ENCODE measurements at places on chromosomes 2 and 18.

GRCh38 chr18:43780782-43781340 lies 503.6 kb upstream of the SYT4 start:
- no peak for DNase-seq

GRCh38 chr18:54359233-54359632 lies 1.5 kb downstream of the C18orf54 start:
- no peak for DNase-seq

DNA sequence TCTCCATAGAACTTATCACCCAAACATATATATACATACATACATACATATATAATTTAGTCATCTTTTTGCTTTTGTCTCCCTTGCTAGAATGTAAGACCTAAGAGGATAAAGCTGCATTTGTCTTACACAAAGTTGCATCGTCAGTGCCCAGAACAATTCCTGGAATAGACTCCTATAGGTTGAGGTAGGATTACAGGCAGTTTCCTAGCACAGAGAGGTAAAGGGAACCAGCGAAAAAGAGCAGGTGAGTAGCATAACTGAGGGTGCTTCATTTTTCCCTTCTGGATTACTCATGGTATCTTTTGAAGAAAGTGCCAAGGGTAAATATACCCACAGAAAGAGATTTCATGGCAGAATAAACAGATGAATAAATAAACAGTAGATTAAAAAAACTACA lies 68.1 kb upstream of the AMMECR1L start:
- DNase-seq, result no peak

DNA sequence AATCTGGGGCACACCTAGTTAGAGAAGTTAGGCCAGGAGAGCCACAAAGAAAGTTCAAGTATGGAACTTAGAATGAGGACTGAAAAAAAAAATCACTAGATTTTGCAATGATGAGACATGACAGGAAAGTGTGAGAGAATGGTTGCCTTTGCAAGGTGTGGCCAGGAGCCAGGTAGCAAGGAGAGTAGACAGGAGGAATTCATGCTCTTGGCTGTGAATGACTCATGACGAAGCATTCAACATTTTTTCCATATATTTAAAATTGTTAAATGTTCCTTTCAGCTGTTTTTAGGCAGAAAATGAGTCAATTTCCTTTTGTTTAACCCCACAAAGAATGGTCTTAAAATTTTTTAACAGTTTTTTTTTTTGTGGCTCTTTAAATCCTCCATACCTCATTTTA lies 636.9 kb downstream of the PLCL1 start:
- DNase-seq, result no peak

DNA sequence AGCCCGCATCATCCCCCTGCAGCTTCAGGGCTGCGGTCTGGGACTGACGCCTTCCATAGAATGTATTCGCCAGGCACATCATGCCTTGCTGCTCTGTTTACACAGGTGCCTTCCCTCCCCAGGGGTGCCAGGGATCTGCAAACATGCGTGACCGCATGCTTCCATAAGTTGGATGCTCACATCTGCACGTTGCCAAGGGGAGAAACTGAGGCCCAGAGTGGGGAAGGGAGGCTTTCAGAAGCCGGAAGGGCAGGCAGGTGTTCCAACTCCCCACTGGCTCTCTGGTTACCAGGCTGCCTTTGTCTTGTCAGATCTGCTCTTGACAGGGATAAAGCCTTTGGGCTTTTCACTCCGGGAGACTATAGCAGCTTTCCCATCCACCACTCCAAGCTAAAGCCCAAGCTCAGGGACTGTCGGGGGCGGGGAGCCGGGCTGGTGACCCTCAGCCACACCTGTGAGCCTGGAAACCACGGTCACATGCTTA lies 125.8 kb upstream of the TNP1 start:
- no peak for DNase-seq

- no peak for DNase-seq
Observed at GRCh38 chr2:234596696-234597575, 100.1 kb upstream of the ARL4C start.

GRCh38 chr2:177313162-177313781 lies 48.7 kb upstream of the NFE2L2 start:
- no peak for DNase-seq

GRCh38 chr18:62839874-62840713 lies 124.8 kb downstream of the PHLPP1 start:
- DNase-seq, result no peak

DNA sequence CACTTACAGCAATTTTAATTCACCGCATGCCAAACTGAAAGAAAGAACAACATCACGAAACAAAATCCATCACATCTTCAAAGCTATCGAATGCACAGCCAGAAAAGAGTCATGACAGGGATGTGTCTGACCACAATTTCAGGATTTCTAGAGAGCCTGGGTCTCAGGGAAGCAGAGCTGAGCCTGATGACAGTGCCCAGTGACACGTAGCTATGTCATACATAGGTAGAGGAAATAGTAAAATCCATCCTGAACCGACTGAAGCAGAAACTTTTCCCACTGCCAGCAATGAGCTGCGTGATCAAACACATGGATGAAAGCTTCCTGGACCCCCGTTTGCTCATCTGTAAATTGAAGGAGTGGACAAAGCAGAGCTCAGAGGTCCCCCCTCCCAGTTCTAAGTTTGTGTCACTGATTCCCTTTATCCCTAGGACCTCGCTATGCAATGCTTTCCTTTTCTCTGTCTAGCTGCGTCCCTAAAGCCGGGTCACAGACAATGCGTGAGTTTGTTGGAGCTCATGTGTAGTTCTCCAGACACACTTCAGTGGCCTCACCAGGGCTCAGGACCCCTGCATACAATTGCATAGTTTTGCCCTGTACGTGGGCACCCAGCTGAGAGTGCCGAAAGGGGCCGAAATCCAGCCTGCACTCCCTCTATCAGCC lies 37.6 kb downstream of the CCBE1 start:
- DNase-seq, result no peak

DNA sequence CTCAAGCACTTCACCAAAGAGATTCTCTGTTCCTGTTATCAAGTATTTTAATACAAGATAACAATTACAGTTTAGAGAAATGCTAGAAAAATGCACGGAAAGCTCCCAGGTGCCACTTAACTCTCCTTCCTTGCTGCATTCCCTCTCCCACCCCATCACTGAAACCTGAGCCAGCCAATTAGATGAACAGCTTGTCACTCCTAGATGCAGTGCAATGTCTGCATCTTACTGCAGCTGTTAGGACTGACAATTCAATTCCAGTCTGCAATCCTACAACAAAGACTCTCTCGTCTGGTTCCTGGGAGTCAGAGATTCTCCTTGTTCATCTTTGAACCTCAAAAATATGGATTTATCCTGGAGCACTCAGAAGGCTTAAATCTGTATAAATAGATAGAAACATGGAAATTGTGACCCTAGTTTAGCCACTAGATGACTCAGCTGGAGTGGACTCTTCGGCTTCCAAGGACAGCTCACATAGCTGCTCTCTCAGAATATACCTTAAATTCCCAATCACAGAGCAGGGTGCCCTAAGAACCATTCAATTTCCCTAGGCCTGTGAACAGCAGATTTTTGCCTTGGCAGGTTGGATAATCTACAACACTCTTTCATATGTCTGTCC lies 311.1 kb downstream of the NRXN1 start:
- no peak for DNase-seq

DNA sequence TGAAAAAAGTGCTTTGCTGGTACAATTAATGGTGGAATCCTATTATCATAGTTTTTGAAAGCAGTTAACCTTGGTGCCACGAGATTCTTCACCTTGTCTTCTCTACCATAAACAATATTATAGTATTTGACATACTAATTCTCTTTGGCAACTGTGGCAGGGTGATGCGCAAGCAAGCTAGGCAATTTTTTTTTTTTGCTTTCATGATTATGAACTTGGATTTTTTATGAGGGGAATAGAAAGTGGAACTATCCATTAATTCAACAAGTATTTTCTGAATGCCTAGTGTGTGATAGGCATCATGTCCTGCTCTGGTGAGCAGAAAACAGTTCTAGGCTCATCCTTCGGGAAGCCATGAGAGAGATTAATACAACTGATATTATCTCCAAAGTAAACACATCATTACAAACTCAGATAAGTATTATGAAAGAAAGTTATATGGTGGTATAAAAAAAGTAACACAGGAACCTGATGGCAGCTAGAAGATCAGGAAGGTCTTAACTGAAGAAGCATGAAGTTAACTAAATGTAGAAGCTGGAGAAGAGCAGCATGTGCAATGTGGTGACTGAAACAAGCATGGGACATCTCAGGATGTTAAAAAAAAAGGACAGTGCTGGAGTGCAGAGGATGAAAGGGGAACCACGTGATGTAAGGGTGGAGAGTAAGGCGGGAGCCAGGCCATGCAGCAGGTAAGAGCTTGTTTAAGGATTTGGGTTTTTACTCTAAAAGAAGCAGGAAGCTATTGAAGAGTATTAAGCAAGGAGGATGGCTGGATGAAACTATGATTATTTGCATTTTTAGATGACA lies 113.7 kb downstream of the ZEB2 start:
- DNase-seq, result no peak

GRCh38 chr2:100764430-100764829 lies 55.5 kb upstream of the NPAS2 start:
- DNase-seq, result no peak

GRCh38 chr2:131093696-131094462 lies 619 bp upstream of the FAM168B start:
- DNase-seq, result no peak

- no peak for DNase-seq
Observed at GRCh38 chr2:207039225-207039624, 99.9 kb downstream of the CPO start.

GRCh38 chr2:20093263-20094141 lies 42.1 kb upstream of the LAPTM4A start:
- DNase-seq, result peak; percentile 71

GRCh38 chr2:234989183-234989701 lies 37.4 kb downstream of the SH3BP4 start:
- DNase-seq, result peak; percentile 86

GRCh38 chr18:9334973-9335696 lies 562 bp downstream of the TWSG1 start:
- DNase-seq, result peak; percentile 78

- peak; percentile 78 for DNase-seq
Observed at GRCh38 chr2:49973917-49974368, 819.6 kb upstream of the FSHR start.

DNA sequence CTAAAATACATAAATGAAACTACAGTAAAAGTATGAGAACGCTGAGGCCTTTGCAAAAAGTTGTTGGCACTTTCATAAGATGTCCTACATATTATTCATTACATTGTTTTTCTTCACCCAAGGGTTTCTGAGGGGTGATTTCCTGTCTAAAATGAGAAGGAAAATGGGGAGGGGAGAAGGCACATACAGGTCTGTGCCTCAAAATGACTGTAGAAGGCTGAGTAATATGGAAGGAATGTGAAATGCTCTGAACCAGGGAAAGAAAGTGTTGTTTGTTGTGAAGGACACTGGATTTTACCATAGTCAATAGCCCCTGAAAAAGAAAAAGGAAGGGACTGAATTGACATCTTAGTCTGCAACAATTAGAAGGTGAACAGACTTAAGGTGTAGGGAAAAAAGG lies 99.5 kb upstream of the RNF152 start:
- DNase-seq, result no peak

DNA sequence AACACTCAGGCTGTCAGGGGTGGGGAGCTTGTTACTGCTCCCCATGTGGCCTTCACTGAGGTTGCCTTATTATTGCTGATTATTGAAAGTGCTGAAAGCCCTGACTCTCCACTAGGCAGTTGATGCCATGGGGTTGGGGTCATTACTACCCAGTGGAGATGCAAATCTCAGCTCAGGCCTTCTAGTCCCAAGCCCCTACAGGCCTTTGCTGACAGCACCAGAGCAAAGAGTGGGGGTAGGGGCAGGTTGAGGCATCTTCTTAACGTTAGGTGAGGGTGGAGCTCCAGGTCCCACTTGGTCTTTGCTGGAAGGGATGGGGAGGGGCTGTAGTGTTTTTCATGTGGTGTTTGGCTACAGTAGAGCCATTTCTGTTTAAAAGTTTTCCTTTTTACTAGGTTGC lies 104.5 kb downstream of the UXS1 start:
- no peak for DNase-seq

DNA sequence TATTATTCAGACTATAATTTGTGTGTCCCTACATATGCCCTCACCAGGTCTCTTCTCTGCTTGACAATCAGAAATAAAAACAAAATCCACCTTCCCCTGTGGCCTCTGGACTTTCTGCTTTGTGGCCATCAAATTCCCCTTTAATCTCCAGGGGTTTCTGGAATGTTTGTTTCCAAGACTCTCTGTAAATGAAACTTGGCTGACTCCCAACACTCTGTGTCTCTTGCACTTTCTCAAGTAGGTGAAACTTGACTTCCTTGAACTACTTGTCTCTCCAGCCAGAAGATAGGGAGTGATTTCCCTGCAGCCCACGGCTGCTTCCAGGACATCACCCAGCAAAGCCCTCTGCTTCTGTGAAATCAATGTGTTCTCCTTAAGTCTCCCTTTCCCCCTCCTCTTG lies 54.1 kb upstream of the AQP4 start:
- DNase-seq, result no peak

- DNase-seq, result no peak
Observed at GRCh38 chr2:128380061-128380889, 61.6 kb upstream of the HS6ST1 start.

- no peak for DNase-seq
Observed at GRCh38 chr18:713135-713490, 683 bp upstream of the ENOSF1 start.

DNA sequence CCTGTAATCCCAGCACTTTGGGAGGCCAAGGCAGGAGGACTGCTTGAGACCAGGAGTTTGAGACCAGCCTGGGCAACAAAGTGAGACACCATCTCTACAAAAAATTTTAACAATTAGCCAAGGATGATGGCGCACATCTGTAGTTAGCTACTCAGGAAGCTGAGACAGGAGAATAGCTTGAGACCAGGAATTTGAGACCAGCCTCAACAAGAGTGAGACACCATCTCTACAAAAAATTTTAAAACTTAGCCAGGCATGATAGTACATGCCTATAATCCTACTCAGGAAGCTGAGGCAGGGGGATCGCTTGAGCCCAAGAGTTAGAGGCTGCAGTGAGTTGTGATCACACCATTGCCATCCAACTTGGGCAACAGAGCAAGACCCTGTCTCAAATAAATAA lies 7.0 kb downstream of the MEMO1 start:
- DNase-seq, result no peak

GRCh38 chr2:3730646-3731045 lies 27.3 kb downstream of the DCDC2C start:
- no peak for DNase-seq

- no peak for DNase-seq
Observed at GRCh38 chr2:98489971-98490962, 45.6 kb downstream of the INPP4A start.

Measured in hematopoietic multipotent progenitor cell treated with erythropoietin and hydrocortisone succinate and interleukin-3 and kit ligand, for 4 days (in vitro differentiated cells).